Trophoblast cell (in vitro differentiated cells and primary cell): ENCODE measurements at places on chromosomes 16 and 17.

DNA sequence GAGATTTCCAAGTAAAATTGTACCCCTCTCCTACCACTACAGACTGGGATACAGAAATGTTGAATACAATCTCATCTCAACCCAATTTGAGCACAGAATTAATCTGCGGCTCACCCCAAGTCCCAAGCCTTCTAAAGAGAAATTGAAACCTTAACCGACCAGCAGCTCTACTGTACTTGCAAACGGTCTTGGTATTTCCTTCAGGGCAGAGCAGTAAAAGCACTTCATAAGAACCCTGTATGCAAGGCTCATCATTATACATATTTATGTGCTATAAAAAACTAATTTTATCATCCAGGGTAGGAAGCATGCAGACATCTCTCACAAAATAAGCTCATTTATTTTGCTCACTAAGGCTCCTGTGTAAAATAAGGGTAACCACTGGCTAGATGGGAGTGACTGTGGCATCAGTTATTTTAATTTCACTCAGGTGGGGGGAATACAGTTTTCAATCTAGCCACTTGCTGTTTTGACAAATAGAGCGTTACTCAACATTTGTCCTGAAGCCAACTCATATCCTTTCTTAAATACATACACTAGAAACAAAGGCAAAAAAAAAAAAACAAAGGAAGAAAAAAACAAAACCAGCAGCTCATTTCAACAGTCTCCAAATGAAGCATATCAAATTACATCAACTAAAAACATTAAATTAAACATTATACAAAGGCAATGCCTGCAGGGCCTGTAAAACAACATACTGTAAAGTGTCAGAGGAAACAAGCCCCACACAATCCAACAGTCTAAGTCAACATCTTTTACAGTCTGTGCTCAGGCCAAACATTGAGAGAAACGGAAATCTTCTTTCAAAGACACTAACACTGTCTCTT, 65.0 kb downstream of the PARN start:
- DNase-seq = no peak

DNA sequence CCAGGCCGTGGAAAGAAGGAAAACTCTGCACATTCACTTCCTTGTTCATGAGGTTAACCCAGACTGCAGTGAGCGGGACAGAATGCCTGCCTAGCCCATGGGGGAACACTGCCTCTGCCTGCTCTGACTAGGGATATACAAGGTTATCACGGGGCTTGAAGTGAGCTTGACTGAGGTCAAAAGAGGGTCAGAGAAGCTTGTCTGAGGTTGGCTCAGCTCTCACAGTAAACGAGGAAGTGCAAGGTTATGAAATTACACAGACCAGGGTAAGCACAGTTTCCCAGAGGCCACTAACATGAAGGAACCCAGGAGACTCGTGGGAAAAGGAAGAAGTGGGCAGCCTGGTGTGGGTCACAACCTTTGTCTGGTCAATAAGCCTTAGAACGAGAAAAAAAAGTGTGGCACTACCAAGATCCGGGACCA, 28.7 kb downstream of the HIC1 start:
- DNase-seq = peak; percentile 43

DNA sequence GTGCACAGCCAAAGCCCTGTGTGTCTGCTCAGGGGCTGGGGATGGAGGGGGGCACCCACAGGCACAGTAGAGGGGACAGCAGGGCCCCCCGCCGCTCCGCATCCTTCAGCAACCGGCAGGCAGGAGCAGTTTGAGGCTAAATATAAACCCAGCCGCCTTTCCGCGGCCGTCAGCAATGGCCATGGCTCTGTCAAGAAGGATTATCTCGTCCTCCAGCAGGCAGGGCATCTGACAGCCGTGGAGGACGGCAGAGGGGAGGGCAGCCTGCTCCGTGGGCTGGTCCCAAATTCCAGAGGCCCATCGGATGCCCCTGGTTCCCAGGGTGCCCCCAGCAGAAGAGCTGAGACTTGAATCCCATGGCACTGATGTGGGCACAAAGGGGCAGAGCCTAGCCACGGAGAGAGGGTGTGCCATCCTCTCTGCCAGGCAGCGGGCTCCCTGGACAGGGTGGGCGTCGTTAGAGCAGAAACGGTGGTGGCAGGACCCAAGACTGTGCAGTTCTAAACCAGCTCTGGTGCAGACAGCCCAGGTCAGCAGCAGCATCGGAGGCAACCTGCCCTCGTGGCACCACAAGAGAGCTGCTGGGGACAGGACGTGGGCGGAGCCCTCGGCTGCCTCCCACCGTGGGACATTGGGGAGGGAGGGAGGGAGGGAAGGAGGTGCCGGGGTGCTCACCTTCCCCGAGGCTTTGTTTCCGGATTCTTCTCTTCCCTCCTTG, 198.8 kb upstream of the CIBAR2 start:
- no peak for DNase-seq

DNA sequence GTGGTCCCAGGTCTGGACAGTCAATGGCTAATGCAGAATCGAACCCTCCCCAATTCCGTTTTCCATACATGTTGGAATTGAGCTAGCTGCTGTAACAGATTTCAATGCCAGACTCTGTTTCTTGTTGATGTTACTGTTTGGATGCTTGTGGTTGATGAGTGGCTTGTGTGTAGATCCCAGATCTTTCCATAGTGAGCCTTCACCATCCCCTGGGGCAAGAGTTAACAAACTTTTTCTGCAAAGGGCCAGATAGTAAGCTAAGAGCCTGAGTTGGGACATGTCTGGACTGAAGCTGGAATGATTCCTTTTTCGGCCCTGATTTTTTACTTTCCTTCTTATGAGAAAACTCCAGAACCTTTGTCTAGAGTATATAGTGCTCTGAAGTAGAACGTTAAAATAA, 296.3 kb downstream of the CPPED1 start:
- DNase-seq = no peak

DNA sequence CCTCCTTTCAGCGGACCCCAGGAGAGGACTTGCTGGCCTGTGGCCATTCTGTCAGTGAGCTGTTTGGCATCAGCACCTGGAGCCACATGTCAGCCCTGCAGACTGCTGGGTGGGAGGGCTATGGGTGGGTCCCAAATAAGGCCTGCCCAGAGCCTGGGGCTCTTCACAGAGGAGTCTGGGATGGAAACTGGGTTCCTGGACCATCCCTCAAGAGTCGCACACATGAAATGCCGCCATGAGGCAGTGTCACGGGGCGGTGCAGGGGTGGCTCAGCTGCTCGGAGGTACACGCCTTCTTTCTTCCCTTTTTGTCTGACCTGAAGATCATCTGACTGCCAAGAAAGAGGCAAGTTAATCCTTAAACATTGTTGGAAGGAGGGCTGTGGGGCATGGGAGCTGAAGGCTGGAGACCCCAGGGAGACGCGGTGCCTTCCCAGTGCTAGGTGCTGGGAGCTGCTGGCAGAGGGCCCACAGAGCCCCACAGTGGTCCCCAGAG, 14.8 kb downstream of the MPRIP start:
- no peak for DNase-seq

DNA sequence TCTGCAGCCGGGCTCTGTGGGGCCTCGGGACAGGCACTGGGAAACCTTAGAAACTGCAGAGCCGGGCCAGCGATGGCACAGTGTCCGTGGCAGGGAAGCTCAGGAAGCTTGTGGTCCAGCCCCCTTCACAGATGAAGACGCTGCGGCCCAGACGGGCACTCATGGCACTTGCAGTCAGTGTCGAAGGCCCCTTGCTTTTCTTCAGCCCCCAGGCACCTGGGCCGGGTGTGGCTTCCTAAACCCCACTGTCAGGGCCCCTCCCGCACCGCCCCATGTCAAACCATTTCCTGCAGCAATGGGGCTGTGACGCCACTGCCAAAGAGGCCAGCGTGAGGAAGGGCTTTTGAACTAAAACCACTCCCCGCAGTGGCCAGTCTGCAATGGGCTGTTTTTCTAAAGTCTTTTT, 164.0 kb downstream of the LAT start:
- no peak for DNase-seq

DNA sequence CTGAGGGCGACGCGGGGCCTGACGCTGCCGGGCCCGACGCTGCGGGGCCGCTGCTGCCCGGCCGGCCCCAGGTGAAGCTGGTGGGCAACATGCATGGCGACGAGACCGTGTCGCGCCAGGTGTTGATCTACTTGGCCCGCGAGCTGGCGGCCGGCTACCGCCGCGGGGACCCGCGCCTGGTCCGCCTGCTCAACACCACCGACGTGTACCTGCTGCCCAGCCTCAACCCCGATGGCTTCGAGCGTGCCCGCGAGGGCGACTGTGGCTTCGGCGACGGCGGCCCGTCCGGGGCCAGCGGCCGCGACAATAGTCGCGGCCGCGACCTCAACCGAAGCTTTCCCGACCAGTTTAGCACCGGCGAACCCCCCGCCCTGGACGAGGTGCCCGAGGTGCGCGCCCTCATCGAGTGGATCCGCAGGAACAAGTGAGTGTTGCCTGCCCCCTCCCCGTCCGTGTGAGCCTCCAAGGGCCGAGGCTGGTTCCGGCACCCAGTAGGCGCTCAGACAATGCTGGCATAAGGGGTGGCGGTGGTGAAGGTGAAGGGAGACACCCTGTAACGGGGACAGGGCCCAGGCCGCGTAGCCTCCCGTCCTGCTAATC, 676 bp downstream of the CPD start:
- DNase-seq = no peak

- no peak for DNase-seq
Observed at GRCh38 chr16:31213877-31214707, at the start of gene TRIM72. Gene TRIM72 (plus strand): TSS chr16:31214119. CDS start chr16:31214739, 620 bp downstream.

- DNase-seq = no peak
Observed at GRCh38 chr17:17075125-17075781, 33.0 kb downstream of the MPRIP start.

DNA sequence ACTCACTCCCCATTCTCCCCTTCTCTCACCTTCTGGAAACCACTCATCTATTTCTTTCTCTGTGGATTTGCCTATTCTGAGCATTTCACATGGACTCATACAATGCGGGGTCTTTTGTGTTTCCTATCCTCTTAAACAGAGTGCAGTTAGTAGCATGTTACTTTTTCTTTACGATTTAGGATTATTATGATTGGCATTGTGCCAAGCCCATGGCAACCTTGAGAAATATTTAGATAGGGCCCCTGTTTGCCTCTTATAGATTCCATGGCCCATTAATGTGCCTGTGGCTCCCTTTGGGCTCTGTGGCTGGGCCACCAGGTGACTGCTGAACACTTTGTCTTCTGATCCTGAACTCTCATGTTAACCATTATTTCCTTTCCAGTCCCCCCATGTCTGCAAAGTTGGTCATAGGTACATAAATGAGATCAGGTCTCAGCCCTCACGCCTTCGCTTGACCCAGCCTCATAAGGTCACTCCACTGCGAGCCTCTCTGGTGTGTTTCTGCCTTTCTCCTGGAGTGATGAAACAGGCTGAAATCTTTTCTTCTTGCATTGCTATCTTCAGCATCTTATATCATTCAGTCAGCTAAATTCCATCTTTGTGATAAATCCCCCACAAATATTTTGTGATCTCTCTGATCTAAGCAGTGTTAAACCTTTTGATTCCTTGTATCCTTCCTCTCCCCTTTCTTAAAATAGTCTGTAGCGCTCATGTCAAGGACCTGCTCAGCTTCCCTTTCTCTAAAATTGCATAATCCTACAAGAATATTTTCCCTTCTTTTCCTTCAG, 44.0 kb downstream of the MYH3 start:
- peak; percentile 26 for DNase-seq

GRCh38 chr17:47413872-47414271, 90.1 kb downstream of the EFCAB13 start:
- no peak for DNase-seq

DNA sequence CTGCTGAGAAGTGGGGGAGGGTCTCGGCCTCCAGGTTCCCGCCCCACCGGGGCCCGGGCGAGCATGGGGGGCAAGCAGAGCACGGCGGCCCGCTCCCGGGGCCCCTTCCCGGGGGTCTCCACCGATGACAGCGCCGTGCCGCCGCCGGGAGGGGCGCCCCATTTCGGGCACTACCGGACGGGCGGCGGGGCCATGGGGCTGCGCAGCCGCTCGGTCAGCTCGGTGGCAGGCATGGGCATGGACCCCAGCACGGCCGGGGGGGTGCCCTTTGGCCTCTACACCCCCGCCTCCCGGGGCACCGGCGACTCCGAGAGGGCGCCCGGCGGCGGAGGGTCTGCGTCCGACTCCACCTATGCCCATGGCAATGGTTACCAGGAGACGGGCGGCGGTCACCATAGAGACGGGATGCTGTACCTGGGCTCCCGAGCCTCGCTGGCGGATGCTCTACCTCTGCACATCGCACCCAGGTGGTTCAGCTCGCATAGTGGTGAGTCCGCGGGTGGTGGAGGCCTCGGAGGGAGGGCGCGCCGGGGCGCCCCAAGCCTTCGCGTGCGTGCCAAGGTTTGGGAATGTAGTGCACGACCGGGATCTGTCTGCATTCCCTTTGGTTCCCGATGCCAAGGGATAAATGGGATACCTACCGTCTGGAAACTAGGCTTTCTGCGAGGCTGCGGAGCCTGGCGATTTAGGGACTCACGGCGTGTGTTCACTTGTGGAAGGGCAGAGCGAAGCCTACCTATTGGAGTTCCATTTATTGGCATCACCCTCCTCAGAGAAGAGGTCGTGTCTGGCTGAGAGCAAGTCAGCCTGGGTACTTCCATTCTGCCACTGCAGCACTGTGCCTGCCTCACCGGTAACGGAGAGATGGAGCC, 1.0 kb downstream of the ZNRF1 start:
- peak; percentile 32 for DNase-seq

DNA sequence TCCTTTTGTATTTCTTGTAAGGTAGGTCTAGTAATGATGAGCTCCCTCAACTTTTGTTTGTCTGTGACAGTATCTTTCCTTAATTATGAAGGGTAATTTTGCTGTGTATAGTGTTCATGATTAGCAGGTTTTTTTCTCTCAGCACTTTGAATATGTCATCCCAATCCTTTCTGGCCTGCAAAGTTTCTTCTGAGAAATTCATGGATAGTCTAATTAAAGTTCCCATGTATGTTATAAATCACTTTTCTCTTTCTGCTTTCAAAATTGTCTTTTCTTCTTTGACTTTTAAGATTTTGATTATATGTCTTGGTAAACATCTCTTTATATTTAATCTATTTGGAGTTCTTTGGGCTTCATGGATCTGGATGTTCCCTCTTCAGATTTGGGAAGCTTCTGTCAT, 54.3 kb upstream of the ZKSCAN2 start:
- DNase-seq = no peak

GRCh38 chr17:76268015-76268749, 3.0 kb downstream of the UBALD2 start:
- peak; percentile 54 for DNase-seq

DNA sequence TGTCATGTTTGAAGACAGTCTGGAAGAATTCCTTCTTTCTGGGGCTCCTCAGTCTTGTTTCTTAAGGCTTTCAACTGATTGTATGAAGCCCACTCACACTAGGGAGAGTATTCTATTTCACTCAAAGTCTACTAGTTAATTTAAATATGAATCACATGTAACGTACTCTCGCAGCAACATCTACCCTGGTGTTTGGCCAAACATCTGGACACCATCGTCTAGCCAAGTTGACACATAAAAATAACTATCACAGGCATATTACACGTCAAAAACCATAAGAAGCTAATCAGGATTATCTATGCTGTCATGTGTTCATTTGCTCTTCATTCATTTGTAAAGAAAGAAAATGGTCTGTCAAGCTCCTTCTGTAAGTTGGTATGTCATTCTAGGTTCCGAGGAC, 787.4 kb downstream of the KCNJ2 start:
- DNase-seq = no peak

DNA sequence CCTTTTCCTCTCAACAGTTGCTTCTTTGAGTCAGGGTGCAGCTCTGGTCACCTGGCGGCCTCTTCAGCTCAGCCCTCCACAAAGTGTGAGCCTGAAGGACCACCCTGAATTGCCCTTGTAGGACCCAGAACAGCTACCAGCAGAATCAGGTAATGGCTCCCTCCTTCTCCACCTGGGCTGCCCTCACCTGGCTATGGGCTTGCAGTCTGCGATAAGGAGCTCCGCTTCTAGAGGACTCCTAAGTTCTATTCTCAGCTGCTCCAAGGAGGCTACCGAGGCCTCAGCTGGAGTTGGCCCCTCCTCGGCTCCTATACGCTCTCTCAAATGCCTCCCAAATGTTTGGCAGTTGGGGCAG, 13.4 kb downstream of the SMIM5 start:
- no peak for DNase-seq
